ENCODE measurements at places on chromosomes 7 and 10.

DNA sequence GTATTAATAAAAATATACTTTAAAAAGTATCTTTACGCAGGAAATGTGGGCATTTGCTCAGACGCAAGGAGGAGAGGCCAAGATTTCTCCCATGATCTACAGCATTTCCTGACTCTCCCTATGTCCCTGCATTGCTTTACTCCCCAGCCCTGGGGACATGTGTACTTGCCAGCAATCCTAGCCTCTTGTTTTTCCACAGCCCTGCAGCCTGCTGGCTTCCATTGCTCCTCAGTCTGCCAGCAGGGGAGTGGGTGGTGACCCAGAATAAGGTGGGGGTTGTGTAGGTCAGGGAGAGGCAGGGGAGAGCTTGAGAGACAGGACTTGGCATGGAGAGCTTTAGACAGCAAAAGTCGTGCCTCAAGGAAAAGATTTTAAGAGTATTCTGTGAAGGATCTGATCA is 307.7 kb downstream of the CDK14 start:
- DNase-seq = no peak

DNA sequence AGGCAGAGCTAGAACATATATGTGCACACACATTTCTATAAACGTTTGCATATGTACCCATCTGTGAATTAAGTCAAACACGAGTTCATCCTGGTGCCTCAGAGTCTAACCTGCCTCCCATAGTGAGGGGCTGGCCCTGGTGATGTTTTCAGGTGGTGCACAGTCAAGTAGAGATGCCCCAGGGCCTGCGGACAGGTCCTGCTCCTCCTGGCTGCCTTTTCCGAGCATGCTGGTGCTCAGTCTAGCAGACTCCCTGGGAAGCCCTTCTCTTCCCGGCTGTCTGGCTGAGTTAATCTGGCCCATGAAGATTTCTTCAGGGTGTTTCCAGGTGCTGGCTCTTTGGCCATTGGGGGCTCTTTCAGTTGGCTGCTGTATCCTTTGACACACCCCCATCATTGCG is 14.3 kb downstream of the ADCY1 start:
- DNase-seq = no peak

DNA sequence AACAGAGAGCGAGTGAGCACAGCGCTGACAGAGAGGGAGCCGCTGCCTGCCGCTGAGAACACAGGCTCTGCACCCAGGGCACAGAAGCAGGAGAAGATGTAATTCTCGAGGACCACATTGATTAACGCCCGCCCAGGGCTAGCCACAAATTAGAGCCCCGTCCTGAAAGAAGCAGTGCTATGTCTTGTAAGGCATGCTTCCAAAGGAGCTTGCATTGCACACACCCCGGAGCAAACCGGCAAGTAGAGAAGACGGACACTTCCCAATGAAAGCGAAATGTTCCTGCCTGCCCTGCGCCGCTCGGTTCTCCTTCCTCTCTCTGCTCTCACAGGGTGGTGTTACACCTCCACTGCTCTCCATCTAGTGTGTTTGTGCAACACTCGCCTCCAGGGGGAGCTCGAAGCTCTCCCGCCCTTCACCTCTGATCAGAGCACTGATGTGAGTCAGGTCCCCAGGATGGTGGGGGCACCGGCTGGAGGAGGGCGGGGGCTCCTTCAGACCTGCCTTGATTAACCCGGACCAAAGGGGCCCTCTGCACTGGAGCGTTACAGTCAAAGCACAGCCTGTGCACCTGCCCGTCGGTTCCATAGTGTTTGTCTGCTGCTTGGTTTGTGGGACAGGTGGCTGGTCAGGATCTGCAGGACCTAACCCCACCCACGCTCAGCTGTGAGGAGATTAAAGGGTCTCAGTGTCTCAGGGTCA is 316.5 kb downstream of the ADARB2 start:
- DNase-seq = peak; percentile 87

DNA sequence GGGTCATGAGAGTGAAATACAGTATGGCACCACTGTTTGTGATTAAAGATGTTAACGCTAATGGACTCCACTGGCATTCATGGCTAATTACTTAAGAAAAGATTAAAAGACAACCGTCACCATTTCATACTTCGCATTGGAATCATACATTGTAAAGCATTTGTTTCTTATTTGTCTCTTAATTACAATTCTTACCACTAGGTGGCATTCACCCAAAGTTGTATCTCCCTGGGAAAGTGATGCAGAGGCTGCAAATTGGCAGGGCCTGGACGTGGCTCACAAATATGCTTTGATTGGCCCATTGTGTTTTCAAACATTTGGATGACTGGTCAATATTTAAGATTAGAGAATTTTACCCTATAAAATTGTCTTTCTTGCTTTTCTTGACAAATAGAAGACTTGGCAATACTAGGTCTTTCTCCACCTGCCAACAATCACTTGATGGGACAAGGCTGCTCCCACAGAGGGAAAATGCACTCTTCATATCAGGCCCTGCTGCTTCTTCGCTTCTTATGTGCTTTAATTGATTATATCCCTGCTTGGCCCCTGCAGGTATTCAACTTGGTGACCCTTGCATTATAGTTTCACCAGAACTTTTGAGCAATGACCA is 72.1 kb upstream of the STARD3NL start:
- peak; percentile 58 for DNase-seq

GRCh38 chr10:117885206-117885829 is 161.4 kb downstream of the RAB11FIP2 start:
- DNase-seq = peak; percentile 20

GRCh38 chr7:151131592-151132293 is 35.8 kb downstream of the GBX1 start:
- no peak for DNase-seq

- no peak for DNase-seq
Observed at GRCh38 chr7:18693816-18694215, 198.3 kb downstream of the HDAC9 start.

DNA sequence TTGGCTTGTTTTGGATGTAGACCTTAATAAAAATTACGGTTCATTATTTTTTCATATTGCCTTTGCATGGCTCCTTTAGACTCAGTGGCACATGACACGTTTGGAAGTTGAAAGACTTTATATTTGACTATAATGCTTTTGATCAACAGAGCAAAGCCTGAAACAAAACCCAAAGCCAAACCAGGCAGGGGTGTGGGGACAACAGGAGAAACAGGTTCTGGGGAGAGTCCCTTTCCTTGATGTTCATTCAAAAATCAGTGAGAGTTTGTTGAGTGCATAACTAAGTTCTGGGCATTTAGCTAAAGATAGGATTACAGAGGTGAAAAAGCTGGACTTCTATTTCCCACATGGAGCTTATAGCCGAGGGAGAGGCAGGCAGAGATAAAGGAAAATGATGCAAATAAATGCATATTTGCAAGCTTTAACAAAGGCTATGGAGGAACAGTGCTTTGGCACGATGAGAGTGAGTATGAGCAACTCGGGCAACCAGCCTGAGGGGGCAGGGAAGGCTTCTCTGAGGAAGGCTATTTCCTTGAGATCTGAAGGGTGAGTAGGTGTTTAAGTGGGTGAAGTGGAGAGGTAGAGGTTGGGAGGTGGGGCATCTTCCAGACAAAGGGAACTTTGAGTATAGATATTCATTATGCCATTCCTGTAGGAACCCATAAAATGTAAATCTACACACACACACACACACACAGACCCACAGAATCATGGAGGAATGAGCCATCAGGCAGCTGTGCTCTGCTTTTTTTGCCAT is 34.5 kb upstream of the PDZD8 start:
- DNase-seq = no peak

GRCh38 chr7:20749906-20750305 is 36.8 kb downstream of the SP8 start:
- DNase-seq = no peak

- DNase-seq = no peak
Observed at GRCh38 chr7:42573881-42574672, 337.1 kb upstream of the GLI3 start.

DNA sequence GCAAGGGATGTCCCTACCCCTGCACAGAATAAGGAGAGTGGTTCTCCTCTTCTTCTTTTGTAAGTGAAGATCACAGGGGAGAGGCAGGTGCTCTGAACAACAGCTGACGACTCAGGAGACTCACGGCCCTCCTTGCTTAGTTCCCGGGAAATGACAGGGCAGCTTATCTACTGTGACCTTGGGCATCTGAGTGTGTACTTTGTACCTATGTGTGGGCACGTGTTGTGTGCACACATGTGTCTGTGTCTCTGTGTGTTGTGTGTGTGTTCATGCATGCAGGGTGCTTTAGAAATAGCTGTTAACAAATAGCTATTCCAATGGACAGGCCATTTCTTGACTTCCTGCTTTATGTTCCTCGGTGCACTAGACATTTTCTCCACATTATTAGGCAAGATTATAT is 80.5 kb upstream of the NPS start:
- no peak for DNase-seq

DNA sequence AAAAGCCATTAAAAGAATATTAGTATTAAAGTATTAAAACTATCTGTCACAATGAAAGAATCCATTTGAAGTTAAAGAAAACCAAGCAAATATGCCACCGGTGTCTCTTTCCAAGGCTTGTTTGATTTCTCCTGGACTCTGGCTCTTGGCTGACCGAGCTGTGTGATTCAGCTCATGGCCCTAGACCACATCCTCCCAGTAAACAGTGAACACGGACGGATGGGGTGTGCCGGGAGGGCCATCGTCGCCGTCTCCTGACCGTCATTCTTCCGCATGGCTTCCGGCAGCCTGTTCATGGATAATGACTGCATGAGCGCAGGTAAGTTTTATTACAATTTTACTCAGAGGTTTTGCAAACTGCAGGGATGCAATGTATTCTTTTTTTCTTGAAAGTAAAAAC is 218.5 kb downstream of the DNAJB6 start:
- no peak for DNase-seq

GRCh38 chr7:139522830-139523198 is 671 bp upstream of the CLEC2L start:
- DNase-seq = no peak

- DNase-seq = peak; percentile 59
Observed at GRCh38 chr10:98519841-98520240, 73.1 kb upstream of the HPS1 start.

GRCh38 chr10:59006511-59007306 is 169.7 kb upstream of the PHYHIPL start:
- DNase-seq = no peak

GRCh38 chr7:157539521-157539920 is 202.7 kb downstream of the DNAJB6 start:
- DNase-seq = no peak

DNA sequence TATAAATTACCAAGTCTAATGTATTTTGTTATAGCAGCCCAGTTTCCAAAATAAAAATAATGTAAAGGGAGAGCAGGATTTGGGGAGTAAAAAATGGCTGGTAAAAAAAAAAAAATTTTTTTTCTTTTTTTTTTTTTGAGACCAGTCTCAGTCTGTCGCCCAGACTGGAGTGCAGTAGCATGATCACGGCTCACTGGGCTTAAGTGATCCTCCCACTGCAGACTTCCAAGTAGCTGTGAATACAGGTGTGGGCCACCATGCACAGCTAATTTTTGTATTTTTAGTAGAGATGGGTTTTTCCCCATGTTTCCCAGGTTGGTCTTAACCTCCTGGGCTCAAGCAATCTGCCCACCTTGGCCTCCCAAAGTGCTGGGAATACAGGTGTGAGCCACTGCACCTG is 4.8 kb upstream of the LSM8 start:
- DNase-seq = no peak

DNA sequence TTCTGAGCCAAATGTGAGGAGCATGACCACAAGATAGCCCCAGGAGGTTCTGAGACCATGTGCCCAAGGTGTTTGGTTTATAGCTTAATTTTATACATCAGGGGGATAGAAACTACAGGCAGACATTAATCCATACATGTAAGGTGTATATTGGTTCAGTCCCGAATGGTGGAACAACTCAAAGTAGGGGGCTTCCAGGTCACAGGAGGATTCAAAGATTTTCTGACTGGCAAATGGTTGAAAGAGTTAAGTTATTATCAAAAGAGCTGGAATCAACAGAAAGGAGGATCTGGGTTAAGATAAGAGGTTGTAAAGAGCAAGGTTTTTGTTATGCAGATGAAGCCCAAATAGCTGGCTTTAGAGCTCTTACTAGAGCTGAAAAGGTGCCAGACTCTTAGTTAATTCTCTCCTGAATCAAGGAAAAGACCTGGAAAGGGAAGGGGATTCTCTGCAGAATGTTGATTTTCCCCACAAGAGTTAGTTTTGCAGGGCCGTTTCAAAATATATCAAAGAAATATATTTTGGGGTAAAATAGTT is 640.0 kb downstream of the IPMK start:
- DNase-seq = peak; percentile 66

- no peak for DNase-seq
Observed at GRCh38 chr10:55019439-55019838, 218.4 kb upstream of the PCDH15 start.

DNA sequence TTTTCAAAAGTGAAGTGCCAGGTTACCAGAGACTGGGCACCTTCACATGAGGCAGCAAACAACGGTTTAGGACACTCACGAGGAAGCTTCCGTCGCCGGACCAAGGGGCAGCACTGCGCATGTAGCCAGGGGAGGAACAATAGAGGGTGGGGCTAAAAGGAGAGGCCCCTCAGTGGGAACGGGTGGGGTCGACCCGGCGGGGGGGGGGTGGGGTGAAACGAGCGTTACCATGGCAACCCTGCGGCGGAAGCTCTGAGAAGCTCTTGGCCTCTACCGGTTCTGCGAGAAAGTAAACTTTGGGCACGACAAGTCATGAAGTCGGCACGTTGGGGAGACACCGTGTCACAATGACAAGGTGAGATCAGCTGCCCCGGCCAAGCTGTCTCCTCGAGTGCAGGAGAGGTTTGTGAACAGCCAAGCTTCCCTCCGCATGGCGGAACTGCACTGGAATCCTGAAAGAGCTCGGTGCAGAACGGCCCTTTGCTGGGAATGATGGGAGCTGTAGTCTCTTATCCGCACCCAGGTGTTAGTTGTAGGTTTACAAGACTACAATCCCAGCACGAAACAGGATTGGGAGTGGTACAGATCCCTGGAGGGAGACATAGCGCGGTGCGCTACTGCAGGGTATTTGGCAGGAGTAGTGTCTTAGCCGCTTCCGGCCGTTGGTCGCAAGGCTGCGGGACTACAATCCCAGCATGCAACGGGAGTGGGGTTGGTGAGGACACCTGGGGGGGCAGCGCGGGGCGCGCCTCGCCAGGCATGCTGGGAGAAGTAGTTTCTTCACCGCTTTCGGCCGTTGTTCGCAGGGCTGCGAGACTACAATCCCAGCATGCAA is 72.8 kb upstream of the ZNF722 start:
- no peak for DNase-seq

- no peak for DNase-seq
Observed at GRCh38 chr7:151383638-151384351, 26.0 kb downstream of the WDR86 start.

DNA sequence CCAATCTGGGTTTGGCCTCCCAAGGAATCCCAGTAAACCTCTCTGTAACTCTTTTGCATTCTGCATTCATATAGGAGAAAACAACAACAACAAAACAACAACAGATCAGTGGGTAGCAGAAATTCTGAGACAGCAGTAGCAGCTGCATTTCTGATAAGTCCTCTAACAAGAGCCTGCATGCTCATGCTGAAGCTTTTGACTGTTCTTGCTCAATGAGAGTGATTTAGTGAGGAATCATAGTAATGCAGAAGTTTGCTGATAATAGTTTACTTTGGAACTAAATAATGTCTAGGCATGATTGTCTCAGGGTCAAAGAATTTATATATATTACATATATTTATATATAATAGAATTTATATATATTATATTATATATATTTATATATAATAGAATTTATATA is 35.2 kb downstream of the BMPER start:
- no peak for DNase-seq

GRCh38 chr10:4191354-4191753 is 406.3 kb upstream of the KLF6 start:
- DNase-seq = no peak

GRCh38 chr7:96685353-96685752 is 24.3 kb downstream of the SEM1 start:
- no peak for DNase-seq

All from neural progenitor cell (in vitro differentiated cells).